Colonic mucosa (tissue), 4 donors: ENCODE measurements at places on chromosomes 4 and X. TPM values are rescaled to one million over a fixed set of nuclear protein-coding genes. Genes with fewer than 3 reads are reported as not detected.

DNA sequence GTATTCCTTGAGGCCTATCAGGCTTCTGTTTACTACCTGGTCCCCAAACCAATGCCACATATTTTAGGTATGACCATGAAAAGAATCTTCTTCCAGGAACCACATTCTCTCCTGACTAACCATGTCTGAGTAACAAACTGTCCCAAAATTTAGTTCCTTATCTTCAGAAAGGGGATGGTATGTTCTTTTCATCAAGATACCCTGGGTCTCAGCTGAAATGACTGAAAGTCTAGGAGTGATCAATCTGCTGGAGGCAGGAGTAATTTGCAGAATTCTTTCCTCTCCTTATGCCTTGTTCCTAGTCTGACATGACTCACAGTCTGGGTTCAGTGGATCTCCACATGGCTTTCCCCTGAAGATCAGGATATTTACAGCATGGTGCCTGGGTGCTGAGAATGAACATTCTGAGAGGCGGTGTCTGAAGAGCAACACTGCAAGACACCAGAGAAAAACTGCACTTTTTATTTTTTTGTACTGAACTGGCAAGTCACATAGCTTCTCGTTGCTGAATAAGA lies 665.5 kb downstream of the TLL1 start:
- no peak overlapping the region for H3K27ac ChIP-seq
- H3K27me3 ChIP-seq: no peaks in the 10 kb centered on the region
- no peaks in the 10 kb centered on the region for H3K36me3 ChIP-seq
- H3K4me1 ChIP-seq: no peaks in the 10 kb centered on the region
- DNase-seq: no peak

GRCh38 chr4:112341033-112341432 lies 43.9 kb downstream of the ALPK1 start:
- H3K4me1 ChIP-seq: no peaks in the 10 kb centered on the region
- H3K27ac ChIP-seq: no peak overlapping the region
- H3K4me3 ChIP-seq: no peak overlapping the region

GRCh38 chrX:71615954-71616353 lies 2.4 kb downstream of the CXCR3 start:
- no peak overlapping the region for H3K27ac ChIP-seq
- no peaks in the 10 kb centered on the region for H3K27me3 ChIP-seq
- DNase-seq: no peak
- no peak overlapping the region for H3K4me3 ChIP-seq
- H3K4me1 ChIP-seq: peaks cover 4% of the 10 kb centered on the region

- no peaks in the 10 kb centered on the region for H3K36me3 ChIP-seq
- H3K27ac ChIP-seq: no peak overlapping the region
- H3K4me3 ChIP-seq: no peak overlapping the region
- no peak for DNase-seq
Measured at GRCh38 chrX:11535156-11535919, 130.4 kb downstream of the ARHGAP6 start.

GRCh38 chr4:153154007-153154975 lies 50.0 kb upstream of the TRIM2 start:
- no peaks in the 10 kb centered on the region for H3K27me3 ChIP-seq
- peak; percentile 80 for DNase-seq

- H3K36me3 ChIP-seq: no peaks in the 10 kb centered on the region
- H3K4me1 ChIP-seq: no peaks in the 10 kb centered on the region
- no peak overlapping the region for H3K27ac ChIP-seq
- no peak overlapping the region for H3K4me3 ChIP-seq
Measured at GRCh38 chr4:122865425-122865824, 38.8 kb downstream of the FGF2 start.

DNA sequence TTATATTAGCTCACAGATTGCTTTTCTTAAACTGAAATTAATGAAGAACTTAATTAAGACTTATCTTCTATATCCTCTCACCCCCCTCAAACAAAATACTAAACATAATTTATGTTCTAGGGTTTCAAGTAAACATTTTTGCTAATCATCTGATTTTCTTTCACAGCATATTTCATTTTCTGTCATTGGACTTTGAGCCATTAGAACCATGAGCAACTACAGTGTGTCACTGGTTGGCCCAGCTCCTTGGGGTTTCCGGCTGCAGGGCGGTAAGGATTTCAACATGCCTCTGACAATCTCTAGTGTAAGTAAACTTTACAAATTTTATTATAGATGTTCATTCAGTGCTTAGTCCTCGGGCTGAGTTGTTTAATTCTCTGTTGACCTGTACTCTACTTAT lies 3.3 kb downstream of the PDLIM5 start:
- H3K27ac ChIP-seq: peak overlapping the region; percentile 97
- no peak overlapping the region for H3K4me3 ChIP-seq
- no peaks in the 10 kb centered on the region for H3K4me1 ChIP-seq
- no peaks in the 10 kb centered on the region for H3K36me3 ChIP-seq
- DNase-seq: peak; percentile 76

DNA sequence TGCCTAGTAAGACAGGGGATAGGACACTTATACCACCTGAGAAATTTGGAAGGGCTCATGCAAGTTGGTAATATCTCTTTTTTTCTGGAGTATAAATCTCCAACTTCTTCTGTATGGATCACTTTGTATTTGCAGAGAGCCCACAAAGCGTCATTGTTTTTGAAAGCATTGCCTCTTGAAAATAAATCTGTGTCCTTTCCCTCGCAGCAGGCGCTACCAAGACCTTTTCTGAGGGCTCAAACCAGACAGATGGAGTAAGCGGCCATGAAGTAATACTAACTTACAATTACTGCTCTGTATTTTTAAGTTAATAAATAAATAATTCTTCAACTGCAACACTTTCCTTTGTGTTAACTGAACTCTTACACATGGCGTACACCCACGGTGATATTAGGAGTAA lies 56.0 kb upstream of the FBXW7 start:
- H3K27me3 ChIP-seq: no peaks in the 10 kb centered on the region
- no peak overlapping the region for H3K27ac ChIP-seq
- no peak for DNase-seq
- peaks cover 4% of the 10 kb centered on the region for H3K4me1 ChIP-seq

DNA sequence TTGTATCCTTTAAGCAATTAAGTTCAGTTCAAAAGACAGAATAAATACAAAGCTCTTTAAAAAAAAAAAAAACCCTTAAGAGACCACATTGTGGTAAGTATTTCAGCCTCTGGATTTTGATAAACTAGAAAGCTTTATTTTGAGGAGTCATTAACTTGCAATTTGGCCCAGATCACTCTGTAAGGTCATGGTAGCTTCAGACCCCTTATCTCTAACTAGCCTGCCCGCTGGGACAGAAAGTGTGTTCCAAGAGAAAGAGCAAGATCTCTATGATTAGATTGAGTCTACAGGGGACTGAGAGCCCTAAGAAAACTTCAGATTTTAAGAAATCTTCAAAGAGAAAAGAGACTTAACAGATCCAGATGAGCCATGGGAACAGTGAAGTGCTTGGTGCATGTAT lies 45.6 kb downstream of the GALNT7 start:
- H3K27ac ChIP-seq: no peak overlapping the region
- H3K27me3 ChIP-seq: no peaks in the 10 kb centered on the region
- peaks cover 4% of the 10 kb centered on the region for H3K4me1 ChIP-seq

DNA sequence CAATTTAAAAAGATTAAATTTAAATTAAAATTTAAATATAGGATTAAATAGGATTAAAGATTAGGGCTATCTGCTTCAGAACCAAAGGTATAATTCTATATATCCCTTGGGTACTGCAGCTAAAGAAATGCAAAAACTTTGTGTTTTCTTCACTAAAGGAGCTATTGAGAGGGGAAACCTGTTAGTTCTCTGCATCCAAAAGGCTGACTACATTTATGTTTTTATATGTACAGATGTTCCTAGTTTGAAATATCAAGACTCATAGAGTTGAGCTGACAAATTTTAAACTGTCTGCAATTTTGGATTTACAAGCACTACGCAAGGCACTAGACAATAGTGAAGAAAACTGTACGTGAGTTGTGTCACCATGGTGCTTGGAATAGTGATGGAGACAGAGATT lies 95.2 kb downstream of the CEP44 start:
- H3K27ac ChIP-seq: no peak overlapping the region
- no peaks in the 10 kb centered on the region for H3K27me3 ChIP-seq
- no peak for DNase-seq
- no peaks in the 10 kb centered on the region for H3K36me3 ChIP-seq

GRCh38 chrX:13110433-13111324 lies 66.3 kb upstream of the FAM9C start:
- peak overlapping the region; percentile 33 for H3K27ac ChIP-seq
- DNase-seq: peak; percentile 50
- no peaks in the 10 kb centered on the region for H3K36me3 ChIP-seq
- H3K4me3 ChIP-seq: no peak overlapping the region
- no peaks in the 10 kb centered on the region for H3K4me1 ChIP-seq

GRCh38 chr4:159105761-159106243 lies 2.9 kb downstream of the RAPGEF2 start:
- H3K36me3 ChIP-seq: no peaks in the 10 kb centered on the region
- no peaks in the 10 kb centered on the region for H3K27me3 ChIP-seq
- peak overlapping the region; percentile 92 for H3K4me3 ChIP-seq
- no peak overlapping the region for H3K27ac ChIP-seq

DNA sequence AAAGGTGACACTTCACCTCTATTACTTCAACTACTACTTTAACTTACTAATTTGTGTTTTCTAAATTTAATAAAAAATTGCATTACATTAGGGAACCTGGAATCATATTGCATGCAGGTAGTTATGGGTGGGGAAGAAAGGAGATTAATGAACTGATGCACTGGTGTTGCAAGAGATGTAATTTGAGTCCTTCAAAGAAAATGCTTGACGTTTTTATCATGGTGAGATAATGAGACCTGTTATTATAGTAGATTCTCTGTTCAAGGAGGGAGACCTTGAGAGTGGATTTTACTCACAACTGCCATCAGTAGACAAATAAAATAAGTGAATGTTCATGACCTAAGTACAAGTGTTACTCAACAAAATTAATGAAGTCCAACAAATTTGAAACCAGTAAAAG lies 26.4 kb upstream of the MED14 start:
- H3K36me3 ChIP-seq: no peaks in the 10 kb centered on the region
- no peak overlapping the region for H3K4me3 ChIP-seq
- H3K27ac ChIP-seq: no peak overlapping the region
- DNase-seq: no peak
- H3K4me1 ChIP-seq: no peaks in the 10 kb centered on the region

- no peak overlapping the region for H3K4me3 ChIP-seq
- no peaks in the 10 kb centered on the region for H3K36me3 ChIP-seq
- H3K27ac ChIP-seq: no peak overlapping the region
- DNase-seq: no peak
- H3K4me1 ChIP-seq: no peaks in the 10 kb centered on the region
Measured at GRCh38 chr4:55475394-55476243, 71.1 kb downstream of the CLOCK start.

DNA sequence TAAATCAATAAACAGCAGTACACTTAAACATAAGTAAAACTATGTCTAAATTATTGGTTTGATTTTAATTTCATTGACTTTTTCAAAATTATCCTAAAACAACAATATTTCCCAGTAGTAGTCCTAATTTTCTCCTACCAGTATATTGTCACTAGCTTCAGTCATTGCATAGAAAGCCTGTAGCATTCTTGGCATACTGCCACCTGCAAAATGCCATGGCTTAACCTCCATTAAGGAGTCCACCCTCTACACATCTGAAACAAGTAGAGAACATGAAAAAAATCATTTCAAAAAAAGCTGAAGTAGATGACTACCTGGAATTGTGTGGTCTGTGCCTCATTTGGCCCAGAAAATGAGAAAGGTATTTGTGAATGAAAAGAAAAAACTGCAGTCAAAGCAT lies 348.5 kb downstream of the INPP4B start:
- H3K36me3 ChIP-seq: no peaks in the 10 kb centered on the region
- no peaks in the 10 kb centered on the region for H3K27me3 ChIP-seq
- no peaks in the 10 kb centered on the region for H3K4me1 ChIP-seq
- no peak overlapping the region for H3K27ac ChIP-seq
- no peak overlapping the region for H3K4me3 ChIP-seq

DNA sequence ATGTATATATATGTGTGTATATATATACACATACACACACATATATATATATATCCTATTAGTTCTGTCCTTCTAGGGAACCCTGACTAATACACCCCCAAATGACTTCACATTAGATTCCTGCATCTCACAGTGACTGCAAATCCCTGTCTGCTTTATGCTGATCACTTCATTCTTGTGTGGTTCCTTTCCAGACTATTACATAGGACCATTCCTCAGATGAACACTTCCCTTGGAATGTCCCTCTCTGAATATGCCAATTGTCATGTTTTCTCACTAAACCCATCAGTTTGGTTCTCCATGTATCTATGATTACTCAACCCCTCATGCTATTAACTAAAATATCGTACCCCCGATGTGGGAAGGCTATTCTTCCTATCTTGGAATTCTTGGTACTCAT lies 605.2 kb upstream of the NR3C2 start:
- no peak overlapping the region for H3K4me3 ChIP-seq
- no peak overlapping the region for H3K27ac ChIP-seq
- DNase-seq: no peak
- no peaks in the 10 kb centered on the region for H3K36me3 ChIP-seq
- no peaks in the 10 kb centered on the region for H3K4me1 ChIP-seq
- H3K27me3 ChIP-seq: no peaks in the 10 kb centered on the region

- H3K36me3 ChIP-seq: no peaks in the 10 kb centered on the region
- H3K4me3 ChIP-seq: no peak overlapping the region
- no peak for DNase-seq
- H3K27me3 ChIP-seq: no peaks in the 10 kb centered on the region
Measured at GRCh38 chr4:188869581-188869980, 730.3 kb downstream of the TRIML1 start.

DNA sequence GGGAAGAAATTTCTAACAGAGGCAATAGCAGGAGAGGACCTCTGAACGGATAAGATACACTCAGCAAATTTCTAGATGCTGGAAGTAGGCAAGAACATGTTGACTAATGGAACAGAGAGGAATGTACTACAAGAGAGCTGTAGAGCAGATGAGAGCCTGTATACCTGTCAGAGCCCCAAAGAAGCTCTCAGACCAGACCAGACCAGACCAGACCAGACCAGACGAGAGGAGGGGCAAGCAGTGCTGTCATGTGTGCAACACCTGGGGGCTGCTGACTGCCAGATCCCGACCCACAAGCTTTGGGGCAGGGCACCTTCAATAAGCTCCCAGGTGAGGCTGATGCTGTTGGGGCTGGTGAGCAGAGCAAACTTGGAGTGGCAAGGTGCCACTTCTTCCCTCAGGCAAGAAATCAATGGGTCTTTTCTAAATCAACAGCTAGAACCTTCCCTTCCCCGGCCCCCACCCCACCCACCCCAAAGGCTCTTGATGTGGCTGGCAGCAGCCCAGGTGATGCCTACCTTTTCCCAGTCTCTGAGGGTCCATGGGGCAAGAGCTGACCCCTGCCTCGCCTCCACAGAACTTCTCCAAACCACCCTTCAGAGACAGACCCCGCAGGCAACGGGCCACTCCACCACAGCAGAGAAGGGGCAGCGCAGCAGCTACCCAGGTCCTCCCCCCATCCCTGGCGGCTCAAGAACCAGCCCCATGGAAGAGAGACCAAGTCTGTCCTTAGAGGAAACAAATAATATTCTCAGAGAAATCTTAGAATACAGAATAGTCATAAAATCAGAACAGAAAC lies 32.7 kb downstream of the MECP2 start:
- no peak overlapping the region for H3K4me3 ChIP-seq
- DNase-seq: no peak

- H3K4me1 ChIP-seq: no peaks in the 10 kb centered on the region
- H3K36me3 ChIP-seq: no peaks in the 10 kb centered on the region
- H3K27ac ChIP-seq: no peak overlapping the region
- H3K27me3 ChIP-seq: no peaks in the 10 kb centered on the region
Measured at GRCh38 chr4:123452616-123453015, 56.0 kb downstream of the SPRY1 start.

Gene MTTP
- total RNA-seq: 0.69 TPM

Gene NPNT
- total RNA-seq: 30.9 TPM

Gene RHOXF2B
- total RNA-seq: not detected

Gene FRMD7
- total RNA-seq: not detected

Gene RBM41
- 14.3 TPM for total RNA-seq

Gene EOLA2
- 28.2 TPM for total RNA-seq

Gene LYAR
- total RNA-seq: 16.7 TPM

Gene RTL3
- total RNA-seq: not detected

Gene SYP
- total RNA-seq: 7.4 TPM

Gene ZNF157
- not detected for total RNA-seq

Gene NSG1
- total RNA-seq: 5.9 TPM

Gene TMEM144
- 28.6 TPM for total RNA-seq
